ENCODE measurements at places on chromosomes 5 and 9.

GRCh38 chr5:79697222-79698170, 7.9 kb downstream of the CMYA5 start:
- DNase-seq = no peak

DNA sequence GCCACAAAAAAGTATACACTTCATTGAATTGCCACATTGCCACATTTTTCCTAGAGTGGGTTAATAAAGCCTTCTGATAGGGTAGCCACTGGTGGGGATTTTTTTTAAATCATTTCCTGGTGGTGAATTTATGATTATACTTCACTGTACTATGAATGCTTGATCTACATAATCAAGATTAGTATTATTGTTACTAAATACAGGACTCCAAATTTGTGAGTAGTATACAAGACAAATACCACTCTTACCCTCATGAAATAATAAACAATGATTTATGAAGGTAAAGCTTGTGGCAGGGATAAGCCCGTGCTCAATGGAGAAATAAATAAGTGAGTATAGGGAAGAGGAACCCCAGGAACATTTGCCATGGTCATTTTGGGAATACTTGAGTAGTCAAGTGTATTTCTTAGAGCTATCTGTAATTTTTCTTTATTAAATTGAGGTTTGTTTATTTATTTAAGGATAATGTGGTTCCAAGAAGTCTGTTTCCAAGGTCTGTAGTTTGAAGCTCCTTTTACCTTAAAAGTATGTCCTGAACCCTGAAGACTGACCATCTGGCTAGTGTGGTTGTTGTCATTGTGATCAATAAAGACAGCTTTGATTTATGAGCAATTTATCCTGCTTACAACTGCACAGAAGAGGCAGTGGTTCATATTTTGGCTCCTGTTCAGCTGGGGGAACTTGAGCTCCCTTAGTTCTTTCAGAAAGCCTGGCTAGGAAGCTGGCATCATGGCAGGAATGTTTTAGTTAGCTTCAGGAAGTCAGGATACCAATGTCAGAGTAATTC, 118.6 kb downstream of the ZSWIM6 start:
- no peak for DNase-seq

DNA sequence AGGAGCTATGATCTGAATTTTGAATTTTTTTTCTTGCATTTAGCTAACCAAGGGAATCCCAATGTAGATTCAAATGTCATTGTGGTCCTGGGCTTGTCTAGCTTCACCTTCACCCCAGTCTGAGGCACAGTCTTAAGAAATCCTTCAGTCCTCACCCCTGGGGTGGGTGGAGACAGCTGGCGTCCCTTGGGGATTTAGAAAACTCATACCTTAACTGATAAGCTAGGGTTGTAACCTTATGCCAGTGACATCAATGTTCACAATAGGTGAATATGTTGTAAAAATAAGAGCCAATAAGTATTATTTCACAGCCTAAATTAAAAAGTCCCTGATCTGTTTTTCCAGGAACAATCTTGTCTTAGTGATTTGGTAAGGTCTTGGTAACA, 4.6 kb downstream of the ISOC1 start:
- no peak for DNase-seq

DNA sequence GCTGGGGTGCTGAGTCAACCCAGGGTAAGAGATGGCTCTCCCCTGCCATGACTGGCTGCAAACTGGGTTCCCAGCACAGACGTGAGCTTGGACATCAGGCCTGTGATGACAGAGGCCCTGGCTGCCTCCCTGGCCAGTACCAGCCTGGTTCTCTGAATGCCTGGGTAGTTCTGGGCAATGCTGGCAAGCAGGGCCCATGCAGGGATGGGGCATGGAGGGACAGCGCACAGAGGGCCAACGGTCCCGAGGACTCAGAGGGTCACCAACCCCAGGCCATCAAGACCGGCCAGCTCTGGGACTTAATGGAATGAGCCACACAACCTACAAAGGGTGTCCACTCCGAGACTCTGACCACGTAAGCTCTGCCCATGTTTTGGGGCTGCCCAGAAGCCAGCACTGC, 241.4 kb downstream of the FSTL4 start:
- no peak for DNase-seq

GRCh38 chr9:101477736-101478135, 42.2 kb upstream of the ALDOB start:
- DNase-seq = no peak

All from stimulated activated naive CD4-positive, alpha-beta T cell (primary cell).